HT1080 (cell line): ENCODE measurements at places on chromosomes 5 and 9.

- no peak for DNase-seq
These were observed 93.1 kb downstream of the NXNL2 start for GRCh38 chr9:88628114-88628513.

DNA sequence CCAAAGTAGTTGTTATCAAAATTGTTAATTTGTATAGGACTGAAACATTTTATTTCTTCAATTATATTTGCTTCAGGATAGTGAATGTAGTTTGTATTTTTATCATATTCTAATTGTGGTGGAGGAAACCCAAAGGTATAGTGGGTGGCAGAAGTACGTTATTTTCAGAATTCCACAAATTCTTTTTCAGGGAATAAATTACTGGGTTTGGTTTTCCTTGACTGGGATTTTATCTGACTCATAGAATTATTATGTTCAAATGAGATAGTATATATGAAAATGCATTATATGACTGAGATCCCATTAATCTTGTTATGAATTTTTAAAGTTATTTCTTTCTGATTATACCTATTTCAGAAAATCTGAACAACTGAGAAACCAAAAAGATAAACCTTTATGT, 73.7 kb downstream of the VPS13A start:
- DNase-seq, result no peak

DNA sequence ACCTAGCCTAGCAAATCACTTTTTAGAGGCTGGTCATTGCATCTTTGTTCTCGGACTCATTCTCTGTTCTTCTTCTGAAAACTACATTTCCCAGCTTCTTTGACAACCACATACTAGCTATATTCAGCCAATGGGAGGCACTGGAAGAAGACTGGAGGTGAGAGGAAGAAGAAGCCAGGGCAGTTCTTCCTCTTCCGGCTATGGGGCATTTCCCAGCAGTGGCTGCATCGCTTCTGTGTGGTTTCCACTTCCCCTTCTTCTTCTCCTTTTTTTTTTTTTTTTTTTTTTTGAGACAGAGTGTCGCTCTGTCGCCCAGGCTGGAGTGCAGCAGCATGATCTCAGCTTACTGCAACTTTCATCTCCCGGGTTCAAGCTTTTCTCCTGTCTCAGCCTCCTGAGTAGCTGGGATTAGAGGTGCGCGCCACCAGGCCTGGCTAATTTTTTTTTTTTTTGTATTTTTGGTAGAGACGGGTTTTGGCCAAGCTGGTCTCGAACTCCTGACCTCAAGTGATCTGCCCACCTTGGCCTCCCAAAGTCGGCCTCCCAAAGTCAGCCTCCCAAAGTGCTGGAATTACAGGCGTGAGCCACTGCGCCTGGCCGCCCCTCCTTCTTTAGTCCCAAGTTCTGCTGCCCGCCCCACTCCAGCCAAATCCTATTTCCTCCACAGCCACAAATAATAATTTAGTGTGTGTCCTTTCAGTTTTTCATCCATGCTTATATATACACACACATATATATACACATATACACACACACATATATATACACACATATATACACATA, 6.9 kb upstream of the UBAP1 start:
- DNase-seq, result no peak

DNA sequence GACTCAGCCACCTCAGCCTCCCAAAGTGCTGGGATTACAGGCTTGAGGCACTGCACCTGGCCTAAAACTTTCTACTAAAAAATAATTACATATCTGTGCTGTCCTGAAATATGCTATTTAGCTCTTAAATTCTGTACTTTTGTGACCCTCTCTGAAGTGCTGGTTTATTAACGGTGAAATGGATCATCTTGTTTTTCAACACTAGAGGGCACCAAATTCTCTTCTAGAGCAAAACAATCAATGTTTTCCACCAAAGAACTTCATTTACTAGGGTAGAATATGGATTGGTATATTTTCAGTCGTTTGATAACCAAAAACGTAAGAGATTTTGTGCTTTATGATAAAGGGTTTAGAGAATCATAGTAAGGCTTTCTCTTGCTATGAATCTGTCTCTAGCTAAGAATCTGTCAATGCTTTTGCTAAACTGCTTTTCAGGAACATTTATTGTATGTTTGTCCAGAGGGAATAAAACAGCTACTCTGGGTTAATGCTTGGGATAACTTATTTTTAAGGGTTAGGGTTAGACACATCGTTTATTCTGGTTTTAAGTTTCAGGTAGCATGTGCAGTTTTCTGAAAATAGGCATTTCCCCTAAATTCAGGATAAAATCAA, 63.6 kb downstream of the RNF180 start:
- DNase-seq, result peak; percentile 25

DNA sequence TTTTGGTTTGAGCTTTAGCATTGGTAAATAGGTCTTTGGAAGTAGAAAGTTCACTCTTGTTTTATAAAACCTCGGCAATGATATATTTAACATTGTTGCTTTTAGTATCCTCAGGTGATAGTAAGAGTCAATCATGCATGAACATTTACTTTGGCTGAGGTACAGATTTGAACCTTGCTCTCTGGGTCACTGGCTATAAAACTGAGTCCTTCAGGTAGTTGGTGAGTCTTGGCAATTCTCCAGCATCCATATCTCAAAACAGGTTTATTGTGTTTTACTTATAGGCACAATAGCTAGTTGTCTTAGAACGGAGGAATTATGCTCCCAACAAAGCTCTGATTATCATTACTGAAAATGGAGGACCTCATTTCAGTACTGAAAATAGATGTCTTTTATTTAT, 75.1 kb downstream of the MAT2B start:
- DNase-seq, result no peak

DNA sequence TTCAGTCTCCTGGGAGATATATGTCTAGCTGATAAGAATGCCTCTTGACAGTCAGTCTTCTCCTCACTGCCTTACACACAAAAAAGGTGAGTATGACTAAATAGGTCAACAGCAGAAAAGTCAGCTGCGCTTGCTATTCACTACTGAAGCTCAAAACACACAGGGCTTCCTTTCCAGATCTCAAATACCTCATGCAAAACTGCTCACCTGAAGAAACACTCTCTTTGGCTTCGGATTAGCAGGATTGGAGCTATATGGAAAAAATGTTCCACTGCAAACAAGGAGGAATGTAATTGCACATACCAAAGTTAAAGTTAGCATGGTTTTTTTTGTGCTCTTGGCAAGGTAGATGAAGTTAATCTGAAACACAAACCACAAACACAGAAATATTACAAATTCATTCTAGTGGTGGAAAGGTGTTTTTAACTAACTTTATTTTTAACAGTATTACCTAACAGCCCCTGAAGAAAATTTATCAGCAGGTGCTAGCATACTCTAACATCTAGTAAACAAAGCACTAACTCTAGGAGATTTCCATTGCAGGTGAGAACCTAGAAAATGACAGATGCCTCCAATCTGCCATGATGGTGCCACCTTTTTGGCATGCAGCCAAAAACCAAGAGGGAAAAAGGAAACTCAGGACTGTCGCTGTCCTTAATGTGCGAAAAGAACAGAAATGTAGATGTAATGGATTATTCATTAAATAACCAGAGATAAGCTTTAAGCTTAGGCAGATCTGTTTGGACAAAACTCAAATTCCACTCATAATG, 31.8 kb downstream of the ERMP1 start:
- no peak for DNase-seq

- DNase-seq, result peak; percentile 15
These were observed 244.7 kb downstream of the PIK3R1 start for GRCh38 chr5:68460147-68460798.

GRCh38 chr5:176647030-176647842, at the start of gene TSPAN17:
Gene TSPAN17 (plus strand): TSS chr5:176647484. CDS start chr5:176647616, 132 bp downstream.
- peak; percentile 97 for DNase-seq

DNA sequence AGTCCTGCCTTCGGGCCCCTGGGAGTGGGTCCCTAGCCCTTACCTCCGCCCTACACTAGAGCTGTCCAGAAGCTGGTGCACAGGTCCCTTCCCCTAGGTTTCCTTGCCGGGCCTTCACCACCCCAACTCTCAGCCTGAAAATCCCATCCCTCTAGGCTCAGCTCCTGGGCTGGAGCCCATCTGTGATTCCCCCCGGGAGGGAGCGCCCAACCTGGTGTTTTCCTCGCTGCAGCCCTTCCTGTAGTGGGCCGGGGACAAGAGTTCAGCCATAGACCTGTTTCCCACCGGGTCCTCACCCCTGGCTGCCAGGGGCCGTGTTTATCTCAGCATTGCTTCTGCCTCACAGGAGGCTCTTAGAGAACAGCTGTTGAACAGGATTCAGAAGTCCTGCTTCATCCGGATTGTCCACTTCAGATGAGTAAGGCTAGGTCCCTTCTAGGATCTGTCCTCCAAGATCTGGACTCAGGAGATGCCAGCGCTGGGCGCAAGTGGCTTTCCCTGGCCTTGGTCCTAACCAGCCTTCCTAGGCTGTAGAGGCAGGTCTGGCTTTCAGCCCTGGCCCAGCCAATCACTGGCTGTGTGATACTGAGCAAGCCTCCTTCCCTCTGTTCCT, 965 bp downstream of the GLIPR2 start:
- no peak for DNase-seq

DNA sequence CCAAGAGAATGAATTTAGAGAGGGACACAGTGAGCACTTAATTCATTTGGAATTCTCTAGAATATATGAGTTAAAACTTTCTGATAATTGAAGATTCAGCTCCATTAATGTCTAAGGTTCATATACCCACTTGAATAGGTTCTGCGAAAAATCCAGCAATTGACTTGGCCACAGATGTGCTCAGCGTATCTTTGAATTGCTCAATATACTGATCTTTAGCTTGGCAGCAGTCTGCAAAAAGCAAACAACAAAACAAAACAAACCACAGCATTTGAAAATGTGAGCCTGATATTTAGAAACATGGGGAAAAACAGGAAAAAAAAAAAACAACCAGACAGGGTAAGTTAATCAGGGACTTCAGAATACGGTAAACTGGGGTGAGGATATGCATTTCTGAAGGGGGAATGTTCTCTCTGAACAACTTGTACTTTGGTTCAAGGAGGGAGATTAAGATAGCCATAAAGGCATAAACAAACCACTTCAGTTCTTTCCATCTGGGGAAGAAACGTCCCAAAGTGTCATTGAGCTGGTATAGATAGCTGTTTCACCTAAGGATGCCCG, 21.4 kb downstream of the AGXT2 start:
- DNase-seq, result no peak
